ENCODE measurements at places on chromosomes 2 and 18.

DNA sequence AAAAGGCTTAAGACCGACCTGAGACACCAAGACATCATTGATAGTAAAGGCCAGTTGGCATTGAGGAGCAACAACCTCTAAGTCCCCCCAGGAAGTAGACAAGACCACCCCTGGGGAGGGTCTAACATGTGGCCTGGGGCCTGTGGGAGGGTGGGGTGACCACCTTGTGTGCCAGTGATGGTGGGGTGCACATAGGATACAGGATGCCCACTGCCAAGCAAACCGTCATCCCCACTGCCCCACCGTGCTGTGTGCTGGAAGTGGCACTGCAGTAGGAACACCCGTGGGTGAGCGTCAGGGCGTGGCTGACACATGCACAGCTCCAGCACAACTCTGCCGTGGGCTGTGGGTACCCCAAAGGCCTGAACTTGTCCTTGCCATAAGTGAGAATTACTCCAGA is 84.3 kb upstream of the LGALSL start:
- DNase-seq = no peak

GRCh38 chr18:58264075-58264474 is 220.0 kb downstream of the NEDD4L start:
- DNase-seq = no peak

- DNase-seq = no peak
These were observed 18.9 kb downstream of the TWIST2 start for GRCh38 chr2:238866656-238867277.

DNA sequence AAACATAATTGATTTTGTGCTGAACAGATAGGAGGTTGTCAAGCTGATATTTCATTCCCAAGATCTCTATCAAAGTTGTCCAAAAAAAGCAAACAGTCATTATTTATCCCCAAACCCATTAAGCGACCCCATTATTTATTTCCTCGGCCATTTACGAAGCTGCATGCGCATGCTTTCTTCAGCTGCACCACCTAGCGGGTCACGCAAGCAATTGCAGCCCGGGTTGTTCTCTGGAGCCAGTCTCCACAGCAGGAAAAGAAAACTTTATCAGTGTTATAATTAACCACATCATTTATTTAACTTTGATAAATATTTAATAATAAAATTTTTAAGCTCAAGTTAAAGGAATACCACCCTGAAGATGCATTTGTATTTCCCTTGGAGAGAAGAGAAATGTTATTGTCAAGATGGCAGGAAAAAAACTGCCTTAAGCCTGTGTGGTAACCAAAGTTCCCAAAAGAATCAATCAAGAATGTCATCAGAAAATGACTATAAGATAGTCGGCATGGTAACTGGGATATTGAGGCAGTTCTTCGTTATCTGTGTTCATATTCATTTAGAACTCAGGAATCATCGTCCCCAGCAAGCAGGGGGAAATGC is 304.7 kb downstream of the FBXO15 start:
- no peak for DNase-seq

- DNase-seq = no peak
These were observed 48.6 kb downstream of the FER1L5 start for GRCh38 chr2:96691022-96691612.

GRCh38 chr2:241720560-241720959 is 13.9 kb upstream of the D2HGDH start:
- DNase-seq = no peak

- no peak for DNase-seq
These were observed 82.8 kb upstream of the CD28 start for GRCh38 chr2:203623661-203624060.

GRCh38 chr2:208266553-208266893 is 468 bp downstream of the PIKFYVE start:
- DNase-seq = no peak

DNA sequence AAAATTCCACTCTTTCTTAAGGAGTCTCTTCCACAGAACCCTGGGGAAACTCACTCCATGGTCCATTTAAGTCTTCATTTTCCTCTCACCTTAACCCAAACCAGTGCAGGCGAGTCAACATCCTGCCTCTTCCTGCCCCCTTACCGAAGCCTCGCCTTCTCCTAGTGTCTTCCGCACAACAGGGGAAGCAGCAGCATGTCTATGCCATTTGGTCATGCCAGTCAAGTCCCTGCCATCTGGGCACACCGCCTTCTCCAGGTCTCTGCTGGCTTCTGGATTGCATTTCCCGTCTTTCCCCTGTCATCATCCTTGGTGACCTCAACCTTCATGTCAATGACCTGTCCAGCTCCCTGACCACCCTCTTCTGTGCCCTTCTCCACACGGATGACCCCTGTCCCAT is 77.3 kb upstream of the FZD7 start:
- no peak for DNase-seq

Measured in NCI-H187 (cell line).